ENCODE measurements at places on chromosomes 13 and 19. TPM values are rescaled to one million over a fixed set of nuclear protein-coding genes. Genes with fewer than 3 reads are reported as not detected.

GRCh38 chr13:100089465-100090032, 656 bp downstream of the PCCA start:
- no peaks in the 10 kb centered on the region for H3K27me3 ChIP-seq
- peaks cover 19% of the 10 kb centered on the region for H3K4me1 ChIP-seq
- H3K4me3 ChIP-seq = peak overlapping the region; percentile 84
- peak overlapping the region; percentile 81 for H3K27ac ChIP-seq
- no peak for DNase-seq
- H3K36me3 ChIP-seq = no peaks in the 10 kb centered on the region

GRCh38 chr13:82407321-82407720, 1475.0 kb downstream of the SLITRK1 start:
- H3K36me3 ChIP-seq = no peaks in the 10 kb centered on the region
- H3K27me3 ChIP-seq = no peaks in the 10 kb centered on the region
- H3K27ac ChIP-seq = no peak overlapping the region

GRCh38 chr19:32498648-32499200, 82.3 kb upstream of the PDCD5 start:
- H3K27me3 ChIP-seq = no peaks in the 10 kb centered on the region
- no peaks in the 10 kb centered on the region for H3K36me3 ChIP-seq
- H3K4me1 ChIP-seq = no peaks in the 10 kb centered on the region
- no peak for DNase-seq

- H3K27me3 ChIP-seq = no peaks in the 10 kb centered on the region
- H3K4me3 ChIP-seq = no peak overlapping the region
- no peak for DNase-seq
- no peaks in the 10 kb centered on the region for H3K4me1 ChIP-seq
These were observed 4.5 kb downstream of the CPB2 start for GRCh38 chr13:46100191-46100815.

DNA sequence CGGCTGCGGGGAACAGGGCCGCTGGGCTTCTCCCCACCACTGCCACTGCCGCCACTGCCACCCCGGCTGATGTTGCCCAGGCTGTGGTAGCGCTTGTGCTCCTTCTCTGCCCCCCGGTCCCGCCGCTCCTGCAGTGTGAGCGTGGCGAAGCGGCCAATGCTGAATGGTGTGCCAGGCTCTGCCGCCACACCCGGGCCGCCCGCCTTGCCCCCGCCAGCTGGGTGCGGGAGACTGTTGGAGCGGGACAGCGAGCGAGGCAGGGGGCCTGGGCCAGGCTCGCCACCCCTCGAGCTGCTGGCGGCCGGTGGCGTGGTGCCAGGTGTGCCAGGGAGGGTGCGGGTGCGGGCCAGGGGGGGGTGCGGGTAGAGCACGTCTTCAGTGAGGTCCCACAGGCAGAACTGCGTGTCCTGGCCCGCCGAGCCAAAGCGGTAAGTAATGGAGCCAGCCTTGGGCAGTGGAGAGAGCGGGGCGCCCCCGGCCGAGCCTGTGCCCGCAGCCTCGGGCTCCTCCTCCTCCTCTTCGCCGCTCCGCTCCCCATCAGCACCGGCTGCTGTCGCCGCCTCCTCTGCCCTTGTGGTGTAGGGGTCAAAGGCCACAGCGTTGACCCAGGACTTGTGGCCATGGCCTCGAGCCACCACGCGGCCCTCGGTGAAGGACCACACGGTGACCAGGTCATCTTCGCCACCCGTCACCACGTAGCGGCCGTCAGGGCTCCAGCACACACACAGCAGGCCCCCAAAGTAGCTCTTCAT, 3.7 kb upstream of the DMPK start:
- no peaks in the 10 kb centered on the region for H3K36me3 ChIP-seq
- peaks cover 71% of the 10 kb centered on the region for H3K4me1 ChIP-seq
- H3K27me3 ChIP-seq = no peaks in the 10 kb centered on the region
- no peak overlapping the region for H3K27ac ChIP-seq
- H3K4me3 ChIP-seq = no peak overlapping the region

GRCh38 chr13:22060187-22060586, 389.3 kb downstream of the FGF9 start:
- no peak overlapping the region for H3K27ac ChIP-seq
- no peak for DNase-seq
- H3K27me3 ChIP-seq = no peaks in the 10 kb centered on the region
- H3K4me1 ChIP-seq = no peaks in the 10 kb centered on the region
- H3K4me3 ChIP-seq = no peak overlapping the region

DNA sequence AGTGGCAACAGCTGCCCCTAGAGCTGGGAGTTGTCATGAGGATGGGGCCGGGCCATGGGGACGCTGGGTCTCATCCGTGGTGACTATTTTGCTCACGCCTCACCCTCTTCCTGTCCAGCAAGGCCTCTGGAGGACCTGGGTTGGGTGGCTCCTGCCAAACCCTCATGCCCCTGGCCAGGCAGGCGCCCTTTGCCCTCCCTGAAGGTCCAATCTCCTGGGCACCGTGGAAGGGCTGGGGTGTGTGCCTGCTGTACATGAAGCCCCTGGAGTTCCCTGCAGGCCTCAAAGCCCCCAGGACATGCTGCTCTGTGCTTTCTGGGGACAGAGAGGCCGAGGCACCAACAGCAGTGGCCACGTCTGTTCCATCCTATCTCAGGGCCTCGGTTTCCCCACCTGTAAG, 13.8 kb downstream of the LRP3 start:
- no peak overlapping the region for H3K4me3 ChIP-seq
- no peaks in the 10 kb centered on the region for H3K36me3 ChIP-seq
- H3K27me3 ChIP-seq = no peaks in the 10 kb centered on the region
- H3K27ac ChIP-seq = no peak overlapping the region
- H3K4me1 ChIP-seq = no peaks in the 10 kb centered on the region
- DNase-seq = no peak

- peaks cover 12% of the 10 kb centered on the region for H3K27me3 ChIP-seq
- H3K27ac ChIP-seq = no peak overlapping the region
- H3K4me3 ChIP-seq = no peak overlapping the region
These were observed 3.5 kb upstream of the SBNO2 start for GRCh38 chr19:1177322-1178114.

DNA sequence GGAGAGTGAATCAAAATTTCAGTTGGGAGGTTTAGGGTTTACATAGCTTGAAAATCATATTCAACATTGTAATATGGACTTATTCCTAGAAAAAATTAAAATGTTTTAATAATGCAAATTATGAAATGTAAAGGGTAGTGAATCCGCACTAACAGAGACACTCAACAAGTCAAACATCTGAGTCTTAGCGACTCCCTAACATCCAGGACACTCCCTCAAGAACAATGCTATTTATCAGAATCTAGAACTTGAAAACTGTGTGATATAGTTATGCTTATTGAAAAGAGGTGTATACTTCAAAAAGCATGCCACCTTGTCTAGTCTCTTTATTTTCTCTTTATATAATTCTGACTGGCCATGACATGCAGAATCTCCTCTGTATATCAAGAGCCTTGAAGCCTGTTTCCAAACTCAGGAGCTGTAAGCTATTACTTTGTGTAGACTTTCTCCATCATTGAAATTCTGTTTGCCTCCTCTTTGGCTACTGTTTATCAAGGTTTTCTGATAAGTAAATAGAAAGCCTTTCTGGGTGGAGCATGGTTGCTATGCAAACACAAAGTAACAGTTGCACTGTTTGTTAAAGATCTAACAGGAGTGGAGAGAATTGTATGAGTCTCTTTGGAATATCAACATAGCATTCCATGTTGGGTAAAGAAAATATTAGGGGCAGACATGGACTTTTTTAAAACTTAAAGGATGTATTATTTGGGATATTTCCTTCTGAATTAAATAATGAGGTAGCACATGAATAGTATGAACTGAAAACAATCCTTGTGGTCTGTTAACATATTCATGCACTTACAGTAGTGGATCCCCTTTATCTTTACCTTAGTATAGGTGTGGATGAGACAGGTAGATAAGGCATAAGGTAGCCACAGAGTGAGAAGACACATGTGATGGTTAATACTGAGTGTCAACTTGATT, 56.4 kb upstream of the MBNL2 start:
- DNase-seq = no peak
- no peak overlapping the region for H3K4me3 ChIP-seq
- H3K4me1 ChIP-seq = no peaks in the 10 kb centered on the region

Gene KLK3
- not detected for total RNA-seq

Gene ZNF30
- total RNA-seq = 0.66 TPM

Gene ZNF729
- not detected for total RNA-seq

Gene DNMT1
- 43.0 TPM for total RNA-seq

Measured in gastrocnemius medialis (tissue), 4 donors.